ENCODE measurements at places on chromosomes 11 and 22.
A peak's percentile ranks its signal among the peaks of the same experiment; 100 is the strongest.

DNA sequence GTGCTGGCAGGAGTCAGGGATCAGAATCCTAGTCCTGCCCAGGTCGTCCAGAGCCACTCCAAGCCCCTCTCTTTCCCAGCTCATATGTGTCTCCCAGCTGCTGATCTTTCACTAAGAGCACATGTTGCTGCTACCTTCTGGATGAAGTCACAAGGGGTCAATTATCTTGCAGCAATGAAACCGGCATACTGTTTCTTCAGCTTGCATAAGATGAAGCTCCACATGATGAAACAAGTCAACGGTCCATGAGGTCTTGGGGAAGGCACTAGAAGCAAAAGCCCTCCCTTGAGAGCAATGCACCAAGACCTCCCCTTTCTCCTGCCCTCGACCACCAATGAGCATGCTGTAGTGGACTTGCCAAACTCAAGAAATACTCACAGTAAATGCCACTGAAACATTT lies 148.9 kb downstream of the TENM4 start:
- DNase-seq: no peak

GRCh38 chr11:9028581-9028980 lies 24.8 kb upstream of the NRIP3 start:
- no peak for DNase-seq

GRCh38 chr11:84714316-84714780 lies 912.8 kb downstream of the DLG2 start:
- DNase-seq: peak; percentile 66

DNA sequence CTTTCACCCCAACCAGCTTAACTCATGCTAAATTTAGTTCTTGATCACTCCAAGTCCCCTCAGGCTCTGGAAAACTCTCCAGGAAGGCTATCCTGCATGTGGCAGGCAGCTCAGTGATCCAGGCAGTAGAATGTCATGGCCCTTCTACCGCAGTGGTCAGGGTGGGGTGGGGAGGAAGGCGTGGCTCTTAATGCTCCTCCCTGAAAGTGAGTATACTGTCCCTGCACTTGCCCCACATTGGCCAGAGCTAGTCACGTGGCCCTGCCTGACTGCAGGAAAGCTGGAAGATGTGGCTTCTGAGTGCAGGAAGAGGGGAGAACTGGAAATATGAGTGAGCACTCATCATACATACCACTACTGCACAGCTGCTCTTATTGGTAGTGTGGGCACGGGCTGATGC lies 102.1 kb downstream of the GRAMD1B start:
- no peak for DNase-seq

- DNase-seq: no peak
These were observed 397.0 kb upstream of the ISX start for GRCh38 chr22:34669001-34669400.

GRCh38 chr22:43992331-43992821 lies 31.7 kb upstream of the PARVB start:
- DNase-seq: no peak

GRCh38 chr11:128727796-128728431 lies 34.0 kb downstream of the FLI1 start:
- no peak for DNase-seq

- no peak for DNase-seq
These were observed 161.9 kb upstream of the TTC12 start for GRCh38 chr11:113152500-113152899.

DNA sequence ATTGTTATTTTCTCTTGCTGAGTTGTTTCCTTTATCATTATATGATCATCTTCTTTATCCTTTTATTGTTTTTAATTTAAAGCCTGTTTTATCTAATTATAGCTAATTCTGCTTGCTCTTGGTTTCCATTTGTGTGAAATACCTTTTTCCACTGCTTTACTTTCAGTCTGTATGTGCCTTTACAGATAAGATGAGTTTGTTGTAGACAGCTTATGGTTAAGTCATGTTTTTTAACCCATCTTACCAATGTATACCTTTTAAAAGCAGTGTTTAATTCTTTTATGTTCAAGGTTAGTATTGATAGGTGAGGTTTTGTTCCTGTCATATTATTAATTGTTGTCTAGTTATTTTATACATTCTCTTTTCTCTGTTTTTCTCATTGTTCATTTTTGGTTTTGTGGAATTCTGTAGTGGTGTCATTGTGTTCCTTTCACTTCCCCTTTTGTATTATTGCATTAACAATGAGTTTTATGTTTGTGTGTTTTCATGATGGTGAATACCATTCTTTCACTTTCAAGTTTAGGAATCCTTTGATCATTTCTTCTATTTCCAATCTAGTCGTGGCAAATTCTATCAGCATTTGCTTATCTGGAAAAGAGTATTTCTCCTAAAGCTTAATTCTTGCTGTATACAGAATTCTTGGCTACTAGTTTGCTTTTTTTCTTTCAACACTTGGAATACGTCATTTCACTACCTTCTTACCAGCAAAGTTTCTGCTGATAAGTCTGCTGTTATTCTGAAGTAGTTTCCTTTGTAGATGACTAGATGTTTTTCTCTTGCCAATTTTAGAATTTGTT lies 21.8 kb downstream of the OR5AN1 start:
- DNase-seq: no peak

DNA sequence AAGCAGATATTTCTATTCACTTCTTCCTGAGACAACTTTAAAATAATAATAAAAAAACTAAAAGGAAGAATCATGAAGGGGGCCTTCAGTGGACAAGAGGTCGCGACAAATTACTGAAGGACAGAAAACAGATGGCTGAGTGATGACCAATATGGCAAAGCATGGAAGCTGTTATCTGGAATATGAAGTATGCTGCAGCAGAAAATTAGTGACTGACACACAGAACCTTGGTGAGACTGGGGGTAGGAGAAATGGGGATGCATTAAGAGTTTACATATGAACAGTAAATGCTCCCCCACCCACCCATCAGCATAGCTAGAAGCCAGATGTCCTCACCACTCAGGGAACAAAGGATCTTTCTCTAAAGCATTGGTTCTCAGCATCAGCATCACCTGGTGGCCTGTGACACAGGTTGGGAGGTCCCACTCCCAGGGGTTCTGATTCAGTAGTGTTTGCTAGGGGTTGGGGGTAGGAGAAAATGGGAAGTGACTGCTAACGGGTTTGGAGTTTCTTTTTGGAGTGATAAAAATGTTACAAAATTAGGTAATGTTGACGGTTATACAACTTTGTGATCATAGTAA lies 59.7 kb downstream of the NARS2 start:
- DNase-seq: peak; percentile 48

GRCh38 chr11:9158898-9159391 lies 67.5 kb upstream of the SCUBE2 start:
- DNase-seq: no peak

DNA sequence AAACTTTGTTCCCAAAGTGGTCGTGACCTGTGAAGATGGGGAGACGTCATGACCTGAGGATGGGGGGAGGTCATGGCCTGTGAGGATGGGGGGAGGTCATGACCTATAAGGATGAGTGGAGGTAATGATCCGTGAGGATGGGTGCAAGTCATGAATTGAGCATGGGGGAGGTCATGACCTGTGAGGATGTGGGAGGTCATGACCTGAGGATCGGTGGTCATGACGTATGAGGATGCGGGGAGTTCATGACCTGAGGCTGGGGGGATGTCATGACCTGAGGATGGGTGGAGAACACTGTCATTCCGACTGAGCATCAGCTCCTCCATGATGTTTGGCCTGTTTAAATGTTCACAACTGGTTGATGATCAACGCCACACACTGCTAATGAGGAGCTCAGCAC lies 25.9 kb downstream of the YPEL1 start:
- no peak for DNase-seq

DNA sequence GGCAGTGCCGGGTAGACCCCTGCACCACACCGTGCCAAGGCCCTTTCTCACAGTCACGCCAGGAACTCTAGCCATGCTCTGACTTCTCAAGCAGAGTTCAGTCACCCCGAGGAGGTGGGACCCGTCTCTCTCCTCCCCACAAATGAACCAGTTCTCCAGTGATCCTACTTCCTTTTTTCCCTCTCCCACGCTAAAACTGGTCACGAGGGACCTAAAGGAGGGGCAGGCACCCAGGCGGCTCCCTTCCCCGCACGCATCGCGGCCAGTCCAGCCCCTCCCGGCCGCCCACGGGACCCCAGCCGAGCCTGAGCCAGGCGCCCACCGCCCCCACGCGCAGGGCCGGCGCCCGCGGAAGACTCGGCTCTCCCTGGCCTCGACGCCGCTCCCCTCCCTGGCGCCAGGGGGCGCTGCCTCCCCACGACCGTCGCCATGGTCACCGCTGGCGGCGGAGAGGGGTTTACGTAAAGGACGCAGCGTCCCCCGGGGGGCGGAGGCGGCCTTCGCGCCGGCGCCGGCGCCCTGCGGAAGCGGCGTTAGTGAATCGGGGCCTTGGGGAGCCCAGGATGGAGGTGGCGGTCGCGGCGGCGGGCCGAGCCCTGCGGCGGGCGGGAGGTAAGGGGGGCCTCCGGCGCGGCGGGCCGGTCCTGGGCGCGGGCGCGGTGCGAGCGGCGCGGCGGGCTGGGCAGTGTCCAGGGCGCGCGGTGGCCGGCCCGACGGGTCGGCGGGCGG lies at the start of gene DAGLA:
Gene DAGLA (plus strand): TSS at position 499 of the 729 bp plus-strand sequence. CDS start 39,765 bp downstream, outside the sequence.
- peak; percentile 13 for DNase-seq

DNA sequence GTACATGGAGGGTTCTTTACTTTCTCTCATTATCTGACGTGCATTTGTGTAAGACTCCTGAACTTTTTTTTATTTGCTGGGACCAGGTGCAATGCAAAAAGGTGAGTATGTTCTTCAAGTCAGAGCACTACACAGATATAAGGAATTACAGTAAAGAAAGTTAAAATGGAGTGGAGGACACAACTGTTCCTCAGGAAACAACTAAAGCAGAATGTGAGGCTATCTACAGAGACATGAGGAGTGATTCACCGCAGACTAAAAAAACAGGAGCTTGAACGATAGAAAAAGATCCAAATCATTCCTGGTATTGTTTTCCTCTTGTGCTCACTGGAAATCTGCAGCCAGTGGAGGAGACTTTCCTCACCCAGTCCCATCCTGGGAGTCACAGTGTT lies 106.2 kb downstream of the ABTB2 start:
- no peak for DNase-seq

GRCh38 chr11:110912437-110912836 lies 200.2 kb upstream of the ARHGAP20 start:
- no peak for DNase-seq

DNA sequence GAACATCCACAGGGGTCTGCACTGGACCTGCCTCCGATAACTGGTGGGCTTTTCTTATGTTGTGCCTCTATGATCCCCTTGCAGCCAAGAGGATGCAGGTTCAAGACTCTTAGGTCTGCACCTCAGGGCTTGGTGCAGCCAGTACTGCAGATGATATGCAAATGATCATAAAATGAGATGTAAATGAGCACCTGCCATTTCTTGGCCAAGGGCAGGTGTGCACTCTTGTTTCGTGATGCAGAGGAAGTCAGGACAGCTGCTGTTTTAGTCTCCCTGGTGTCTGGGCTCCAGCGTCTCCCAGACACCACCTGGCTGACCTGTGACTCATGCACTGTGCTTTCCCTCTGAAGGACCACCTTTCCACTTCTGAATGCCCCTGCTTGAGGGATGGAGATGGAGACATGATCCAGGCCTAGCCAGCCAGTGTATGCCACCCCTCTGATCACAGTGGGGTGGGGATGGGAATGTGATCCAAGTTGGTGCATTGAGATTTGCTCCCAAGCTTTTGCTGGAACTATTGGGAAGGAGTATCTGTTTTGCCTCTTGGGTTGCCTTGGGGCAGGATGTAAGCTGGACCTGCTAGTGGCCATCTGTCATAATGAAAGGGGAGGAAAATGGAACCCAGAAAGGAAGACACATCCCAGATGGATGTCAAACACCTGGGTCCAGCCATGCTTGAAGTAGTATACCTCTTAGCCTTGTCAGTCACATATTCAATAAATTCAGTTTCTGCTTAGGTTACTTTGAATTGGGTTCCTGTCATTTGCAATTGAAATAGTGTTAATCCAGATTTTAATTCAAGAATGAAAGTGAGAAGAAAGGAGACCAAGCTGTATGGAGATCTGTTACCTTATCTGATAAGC lies 3.3 kb upstream of the KCNJ11 start:
- DNase-seq: peak; percentile 96

DNA sequence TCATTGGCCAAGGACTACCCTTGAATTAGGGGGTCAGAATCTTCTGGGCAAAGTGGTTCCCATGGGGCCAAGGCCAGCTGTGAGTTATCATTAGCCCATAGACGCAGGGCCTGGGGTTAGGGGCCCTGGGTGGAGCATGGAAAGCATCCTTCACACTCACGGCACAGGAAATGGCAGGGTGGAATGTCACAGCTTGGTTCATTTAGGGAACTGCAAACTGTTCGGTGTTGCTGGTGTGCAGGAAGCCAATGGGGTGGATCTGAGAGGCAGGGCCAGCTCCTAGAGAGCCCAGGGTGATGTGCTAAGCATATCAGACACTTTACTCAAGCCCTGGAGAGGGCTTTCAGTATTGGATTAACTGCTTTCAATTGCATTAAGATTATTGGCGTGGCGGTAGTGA lies 42.9 kb downstream of the TECTA start:
- DNase-seq: no peak

- no peak for DNase-seq
These were observed 52.1 kb downstream of the NTM start for GRCh38 chr11:131422496-131422895.

- DNase-seq: no peak
These were observed 132.2 kb upstream of the SESN3 start for GRCh38 chr11:95363164-95363563.

GRCh38 chr22:17641269-17641668 lies 2.7 kb downstream of the BCL2L13 start:
- no peak for DNase-seq

DNA sequence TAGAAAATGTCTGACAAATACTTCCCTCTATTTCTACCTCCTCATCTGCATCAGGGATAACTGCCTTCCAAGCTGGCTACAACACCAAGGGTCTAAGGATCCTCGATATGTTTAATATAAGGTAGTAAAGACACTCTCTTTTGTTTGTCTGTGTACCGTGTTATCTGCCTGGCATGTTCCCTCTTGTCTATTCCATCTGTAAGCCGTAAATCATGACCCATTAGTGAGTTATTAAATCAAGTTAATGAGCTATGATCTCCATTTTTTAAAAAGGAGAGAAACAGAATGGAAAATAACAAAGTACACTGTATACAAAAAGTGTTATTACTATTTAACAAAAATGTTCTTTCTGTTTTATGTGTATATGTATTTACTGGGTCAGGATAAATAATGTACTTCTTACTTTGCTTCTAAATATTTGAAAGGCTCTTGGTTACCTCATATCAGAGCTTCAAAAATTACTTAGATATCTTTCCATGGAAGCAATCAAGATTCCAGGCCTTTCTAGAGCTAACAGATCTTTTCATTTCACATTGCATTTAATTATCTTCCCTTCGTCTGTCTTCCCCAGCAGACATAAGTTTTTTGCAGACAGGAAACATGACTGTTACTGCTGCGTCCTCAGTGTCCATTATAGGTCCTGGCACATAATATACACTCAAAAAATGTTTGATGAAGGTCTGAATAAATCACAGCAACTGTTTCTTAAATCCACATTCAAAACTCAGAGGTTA lies 342.6 kb upstream of the CCDC90B start:
- peak; percentile 84 for DNase-seq
